ENCODE measurements at places on chromosomes 3 and 15.

DNA sequence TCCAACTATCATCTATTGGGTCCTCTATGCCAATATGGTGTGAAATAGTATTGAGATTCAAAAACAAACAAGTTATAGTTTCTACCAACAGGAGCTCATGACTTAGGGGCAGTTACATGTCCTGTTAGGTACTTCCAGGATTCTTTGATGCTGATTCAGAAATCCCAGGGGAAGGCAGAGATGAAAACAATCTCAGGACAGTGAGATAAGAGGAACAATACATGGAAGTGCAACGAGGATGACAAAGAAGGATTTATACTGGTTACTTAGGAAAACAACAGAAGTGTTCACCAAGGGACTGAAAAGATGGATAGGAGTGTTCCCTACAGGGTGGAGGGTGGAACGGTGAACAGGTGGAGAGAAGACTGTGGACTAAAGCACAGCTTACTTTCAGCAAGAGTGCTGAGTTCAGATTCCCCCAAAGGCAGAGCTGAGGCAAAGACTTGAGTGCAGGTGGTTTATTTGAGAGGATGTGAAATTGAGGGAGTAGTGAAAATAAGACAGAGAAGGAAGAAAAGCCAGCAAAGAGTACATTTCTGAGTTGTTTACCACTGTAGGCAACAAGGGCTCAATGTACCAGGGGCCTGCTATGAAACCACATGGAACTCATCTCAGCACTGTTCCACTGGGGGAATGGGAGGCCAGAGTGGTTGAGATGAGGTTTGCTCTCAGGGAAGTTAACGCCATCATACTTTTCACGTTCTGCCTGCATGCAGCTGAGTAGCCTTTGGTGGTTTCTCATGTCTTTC lies 68.1 kb downstream of the TRIM69 start:
- DNase-seq = no peak

GRCh38 chr15:53618461-53618860 lies 141.0 kb downstream of the WDR72 start:
- no peak for DNase-seq

- no peak for DNase-seq
Observed at GRCh38 chr15:84876269-84876668, 8.2 kb upstream of the SLC28A1 start.

GRCh38 chr3:51722362-51722761 lies 15.5 kb downstream of the GRM2 start:
- no peak for DNase-seq

DNA sequence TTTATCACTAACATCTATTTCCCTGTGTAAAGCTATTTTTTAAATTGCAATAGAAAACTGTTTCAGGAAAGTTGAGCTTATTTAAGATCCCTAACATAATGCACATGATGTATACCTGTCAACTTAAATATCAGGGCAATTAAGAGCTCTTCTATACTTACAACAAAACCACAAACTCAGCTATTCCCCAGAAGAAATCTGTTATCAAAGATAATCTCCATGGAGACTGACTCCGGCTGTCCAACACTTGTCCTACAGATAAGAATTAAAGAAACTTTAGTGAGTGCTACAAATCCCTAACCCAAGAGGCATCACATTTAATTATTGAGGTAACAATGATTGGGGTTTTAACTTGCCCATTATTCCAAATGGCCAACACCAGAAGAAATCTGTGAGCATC lies 3.4 kb downstream of the SELENOK start:
- no peak for DNase-seq

GRCh38 chr3:129745253-129745652 lies 138.8 kb upstream of the PLXND1 start:
- DNase-seq = no peak

DNA sequence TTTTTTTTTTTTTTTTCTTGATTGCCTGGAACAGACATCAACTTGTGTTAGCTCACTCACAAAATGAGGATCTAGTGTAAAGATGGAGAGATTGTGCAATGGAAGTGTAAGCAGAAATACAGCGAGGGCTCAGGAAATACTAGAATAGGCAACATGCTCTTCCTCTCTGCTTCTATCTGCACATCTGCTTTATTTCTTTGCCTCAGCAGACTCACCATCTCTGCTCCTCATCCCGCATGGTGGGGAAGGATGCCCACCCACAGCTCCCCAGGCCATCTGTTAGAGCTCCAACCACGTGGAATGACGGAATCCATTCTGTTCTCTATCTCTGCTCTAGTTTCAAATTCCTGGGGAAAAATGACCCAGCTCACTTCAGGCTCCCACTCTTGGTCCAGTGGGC lies 128.0 kb upstream of the ADAMTS9 start:
- DNase-seq = no peak

DNA sequence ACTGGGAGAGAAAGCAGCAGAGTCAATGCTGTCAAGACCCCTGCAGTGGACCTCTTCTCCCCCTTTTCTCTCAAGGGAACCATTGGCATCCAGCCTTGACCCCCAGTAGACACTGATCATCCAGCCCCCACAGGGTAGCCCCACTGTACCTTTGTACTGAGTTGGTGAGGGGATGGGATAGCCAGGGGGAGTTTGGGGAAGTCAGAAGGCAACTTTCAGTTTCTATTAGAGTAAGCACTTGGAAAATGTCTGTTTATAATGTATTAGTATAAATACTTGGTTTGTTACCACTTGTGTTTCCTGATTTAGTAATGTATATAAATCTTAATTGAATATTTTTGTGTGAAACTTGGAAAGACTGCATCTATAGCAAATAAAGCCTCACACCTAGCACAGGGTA lies 25.0 kb downstream of the DAG1 start:
- DNase-seq = no peak

DNA sequence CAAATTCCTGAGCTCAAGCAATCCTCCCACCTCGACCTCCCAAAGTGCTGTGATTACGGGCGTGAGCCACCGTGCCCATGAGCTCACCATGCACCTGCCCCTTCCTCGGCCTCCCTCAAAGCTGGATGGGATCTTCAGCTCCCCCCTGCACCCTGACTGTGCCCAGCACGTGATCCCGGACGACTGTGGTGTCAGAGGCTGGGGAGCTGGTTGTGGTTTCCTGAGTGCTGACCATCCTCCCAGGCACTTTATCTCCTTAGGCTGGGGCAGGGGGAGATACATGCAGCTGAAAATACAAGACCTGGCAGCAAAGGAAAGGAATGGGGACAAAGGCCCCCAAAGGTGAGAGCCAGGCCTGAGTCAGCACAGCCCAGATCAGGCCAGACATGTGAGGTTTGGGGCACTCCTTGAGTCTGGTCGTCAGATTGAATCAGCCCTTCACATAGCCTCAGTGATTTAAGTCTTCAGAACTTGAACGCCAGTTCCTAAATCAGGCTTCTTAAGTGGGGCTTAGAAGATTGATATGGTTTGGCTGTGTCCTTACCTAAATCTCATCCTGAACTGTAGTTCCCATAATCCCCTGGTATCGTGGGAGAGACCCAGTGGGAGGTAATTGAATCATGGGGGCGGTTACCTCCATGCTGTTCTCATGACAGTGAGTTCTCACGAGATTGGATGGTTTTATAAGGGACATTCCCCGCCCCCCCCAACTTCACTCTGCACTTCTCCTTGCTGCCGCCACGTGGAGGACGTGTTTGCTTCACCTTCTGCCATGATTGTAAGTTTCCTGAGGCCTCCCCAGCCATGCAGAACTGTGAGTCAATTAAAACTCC lies 35.8 kb downstream of the PRKCD start:
- DNase-seq = no peak

DNA sequence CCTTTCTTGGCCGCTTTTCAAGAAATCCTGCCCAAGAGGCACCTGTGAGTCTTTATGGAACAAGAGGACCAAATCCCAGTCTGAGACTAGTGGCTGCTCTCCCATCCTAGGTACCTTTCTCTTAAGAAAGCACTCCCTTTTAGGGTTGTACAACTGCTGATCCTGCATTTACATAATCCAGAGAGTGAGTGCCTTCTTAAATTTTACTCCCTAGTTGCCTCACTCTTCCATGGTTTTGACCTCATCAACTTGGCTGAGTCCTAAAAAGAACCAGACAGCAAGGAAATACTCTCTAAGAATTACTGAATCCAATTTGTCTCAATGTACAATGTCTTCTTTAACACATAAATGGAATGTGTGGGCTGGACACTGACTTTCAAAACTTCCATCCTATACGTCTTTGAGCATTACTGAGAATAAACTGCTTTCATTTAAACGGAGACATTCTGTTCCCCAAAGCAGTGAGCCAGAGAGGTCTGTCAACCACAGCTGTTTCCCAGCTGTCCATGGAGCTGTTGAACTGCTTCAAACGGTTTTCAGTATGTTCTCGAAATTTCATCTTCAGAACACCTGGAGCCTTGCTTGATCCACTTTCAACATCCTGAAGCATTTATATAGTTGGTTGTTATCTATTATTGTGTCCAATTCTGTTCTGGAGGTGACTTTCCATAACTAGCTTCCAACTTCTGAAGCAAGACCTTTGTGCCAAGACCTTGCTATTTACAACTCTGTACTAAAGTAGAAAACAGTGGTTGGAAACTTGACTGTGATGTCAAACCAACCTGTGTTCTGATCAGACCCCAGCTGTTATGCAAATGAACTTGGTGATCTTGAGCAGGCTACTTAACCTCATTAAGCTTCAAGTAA lies 179.1 kb downstream of the SLC9A9 start:
- peak; percentile 45 for DNase-seq

- no peak for DNase-seq
Observed at GRCh38 chr3:178671791-178672190, 135.6 kb downstream of the KCNMB2 start.

GRCh38 chr3:115500795-115501194 lies 122.5 kb upstream of the GAP43 start:
- no peak for DNase-seq

DNA sequence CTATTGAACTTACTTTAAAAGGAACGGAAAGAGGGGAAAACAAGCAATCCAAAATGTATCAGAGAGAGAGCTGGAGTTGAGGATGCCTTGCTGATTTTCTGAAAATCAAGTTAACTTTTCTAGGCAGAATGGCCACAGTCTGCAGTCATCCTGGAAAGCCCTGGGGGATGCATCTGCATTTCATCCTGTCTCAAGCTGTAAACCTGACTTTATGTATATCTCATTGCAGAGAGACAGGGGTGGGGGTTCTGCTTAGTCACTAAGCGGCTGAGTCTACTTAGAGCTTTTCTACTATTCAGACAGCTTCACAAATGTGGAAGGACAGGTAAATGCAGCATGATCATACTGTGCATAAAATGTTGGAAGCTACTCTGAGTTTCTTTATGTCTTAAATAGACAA lies 41.4 kb downstream of the MRPS25 start:
- no peak for DNase-seq

DNA sequence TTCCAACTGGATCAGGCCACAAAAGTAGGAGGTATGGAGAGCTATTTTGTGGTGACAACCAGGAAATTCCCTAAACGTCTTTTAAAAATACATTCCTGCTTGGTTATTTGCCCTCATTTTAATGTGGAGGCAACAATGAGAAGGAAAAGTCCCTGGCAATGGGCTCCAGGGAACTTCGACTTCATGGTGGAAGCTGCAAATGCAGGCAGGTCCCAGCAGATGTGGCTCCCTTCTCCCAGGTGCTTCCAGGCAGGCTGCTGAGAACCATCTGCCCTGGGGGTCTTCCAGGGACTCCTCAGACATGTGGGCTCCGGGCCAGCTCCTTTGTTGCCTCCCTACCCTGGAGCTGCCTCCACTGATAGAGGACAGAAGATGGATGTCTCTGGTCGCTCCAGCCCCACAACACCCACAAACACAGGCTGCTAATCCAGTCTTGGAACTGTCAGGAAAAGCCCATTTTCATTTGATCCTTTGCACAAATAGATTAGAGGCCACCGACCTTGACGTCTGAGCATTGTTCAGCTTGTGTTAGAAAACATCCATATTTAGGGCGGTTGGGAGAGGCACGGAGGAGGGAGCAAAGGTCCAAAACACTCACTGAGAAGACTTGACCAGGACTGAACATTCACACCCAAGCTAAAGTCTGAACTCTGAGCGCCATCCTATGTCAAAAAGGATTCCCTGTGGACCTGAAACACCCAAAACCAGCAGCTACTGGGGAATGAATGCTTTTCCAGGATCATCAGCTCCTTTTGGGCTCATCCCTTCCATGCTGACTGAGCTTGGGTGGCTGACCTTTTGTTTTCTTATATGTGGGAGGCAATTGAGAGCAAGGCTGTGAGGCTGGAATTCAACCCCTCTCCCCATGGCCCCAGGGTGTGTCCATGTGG lies 30.2 kb upstream of the SLCO2A1 start:
- no peak for DNase-seq

DNA sequence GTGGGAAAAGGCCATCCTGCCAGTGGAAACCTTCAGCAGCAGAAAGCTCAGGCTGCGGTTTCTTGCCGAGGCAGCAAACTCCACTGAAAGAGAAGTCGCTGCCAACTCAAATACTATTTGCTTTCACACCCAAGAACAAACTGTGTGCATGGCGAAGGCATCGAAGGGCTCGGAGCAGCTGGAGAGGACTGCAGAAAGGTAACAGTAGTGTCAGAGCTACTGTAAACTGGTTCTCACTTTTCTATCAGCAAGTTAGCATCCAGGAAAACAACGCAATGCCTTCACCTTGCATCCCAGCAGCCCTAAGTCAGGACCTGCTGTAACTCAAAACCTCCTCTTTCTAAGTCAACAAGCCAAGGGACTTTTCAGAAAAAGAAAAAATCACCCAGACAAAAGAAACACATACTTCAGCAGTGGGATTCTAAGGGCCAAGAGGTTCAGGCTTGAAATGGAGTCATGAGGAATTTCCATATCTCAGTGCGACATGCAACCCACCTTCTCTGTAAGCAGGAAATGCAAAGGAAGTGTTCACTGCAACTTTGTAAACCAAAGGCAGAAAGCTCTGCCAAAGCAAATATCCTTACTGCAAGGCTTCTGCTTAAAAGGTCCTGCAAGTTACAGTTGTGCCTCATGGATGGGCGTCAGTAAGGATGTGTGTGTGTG lies 193.5 kb downstream of the FOXP1 start:
- DNase-seq = no peak

- peak; percentile 90 for DNase-seq
Observed at GRCh38 chr3:111081008-111081545, 9.5 kb downstream of the NECTIN3 start.

DNA sequence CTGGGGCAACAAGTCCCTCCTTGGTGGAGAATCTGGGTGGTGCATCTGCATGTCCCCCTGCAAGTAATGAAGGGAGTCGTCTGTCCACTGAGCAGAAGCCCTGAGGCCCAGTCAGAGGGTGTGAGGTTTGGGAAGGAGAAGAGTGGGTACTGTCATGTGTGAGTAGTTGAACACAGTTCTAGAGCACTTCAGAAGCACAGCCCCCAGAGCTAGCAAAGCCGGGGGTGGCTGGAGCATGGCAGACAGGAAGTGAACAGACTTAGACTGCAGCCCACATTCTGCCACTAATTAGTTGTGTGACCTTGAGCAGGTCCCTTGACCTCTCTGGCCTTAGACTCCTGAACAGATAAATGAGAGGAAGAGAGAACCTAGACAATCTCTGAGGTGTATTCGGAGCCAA lies 207.6 kb downstream of the UACA start:
- no peak for DNase-seq

- DNase-seq = no peak
Observed at GRCh38 chr3:129577366-129577765, 29.1 kb downstream of the PLXND1 start.

Measured in foreskin melanocyte (primary cell).